RPMI7951 (cell line): ENCODE measurements at places on chromosomes 3 and 15.
A peak's percentile ranks its signal among the peaks of the same experiment; 100 is the strongest.

GRCh38 chr3:134371542-134372324 is 2.5 kb downstream of the AMOTL2 start:
- no peak for DNase-seq

DNA sequence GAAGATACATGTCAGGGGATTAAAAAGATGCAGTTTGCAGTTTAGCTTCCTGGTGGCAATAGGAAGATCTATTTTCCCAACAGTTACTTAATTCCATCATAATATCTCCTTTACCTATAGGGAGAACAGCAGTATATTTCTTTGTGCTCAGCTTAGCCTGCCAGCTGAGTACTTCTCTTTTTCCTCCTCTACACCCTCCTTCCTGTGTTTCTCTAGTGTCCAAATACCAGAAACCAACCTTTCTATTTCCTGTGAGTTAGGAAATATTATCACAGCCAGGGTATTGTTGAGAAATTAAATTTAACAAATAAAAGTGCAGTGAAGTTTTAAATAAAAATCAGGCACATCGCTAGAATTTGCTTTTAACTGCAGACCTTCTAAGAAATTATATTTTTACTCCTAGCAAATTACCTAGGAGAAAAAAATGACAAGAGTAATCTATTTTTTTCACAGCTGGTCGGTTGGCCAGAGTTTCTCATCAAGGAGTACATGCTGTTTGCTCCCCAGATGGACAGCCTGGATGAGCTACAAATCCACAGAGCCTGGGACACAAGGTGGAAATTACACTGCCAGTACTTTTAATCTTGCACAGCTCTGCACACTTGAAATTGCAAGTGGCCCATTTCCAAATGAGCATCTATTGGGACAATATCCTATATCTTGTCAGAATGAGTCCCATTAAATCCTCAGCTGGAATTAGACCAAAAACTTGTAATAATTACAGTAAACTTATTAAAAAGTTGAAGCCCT is 185.2 kb upstream of the CFAP20DC start:
- DNase-seq: no peak

DNA sequence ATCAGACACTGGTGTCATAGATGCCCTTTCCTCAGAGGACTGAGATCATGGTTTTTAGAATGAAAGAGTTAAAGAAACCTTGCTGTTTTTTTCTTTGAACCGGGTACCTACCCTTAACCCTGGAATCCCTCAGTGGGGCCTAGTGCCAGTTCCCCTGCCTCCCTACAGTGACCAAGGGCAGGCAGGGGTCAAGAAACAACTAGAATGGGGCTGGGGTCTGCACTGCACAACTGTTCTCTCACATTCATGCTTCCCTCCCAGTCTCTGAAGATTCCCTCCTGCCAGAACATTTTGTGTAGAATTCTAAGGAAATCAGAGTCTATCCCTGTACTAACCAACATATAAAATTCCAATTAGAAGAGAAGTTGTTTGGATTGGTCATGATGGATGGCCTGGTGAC is 47.9 kb downstream of the TGFBR2 start:
- no peak for DNase-seq

DNA sequence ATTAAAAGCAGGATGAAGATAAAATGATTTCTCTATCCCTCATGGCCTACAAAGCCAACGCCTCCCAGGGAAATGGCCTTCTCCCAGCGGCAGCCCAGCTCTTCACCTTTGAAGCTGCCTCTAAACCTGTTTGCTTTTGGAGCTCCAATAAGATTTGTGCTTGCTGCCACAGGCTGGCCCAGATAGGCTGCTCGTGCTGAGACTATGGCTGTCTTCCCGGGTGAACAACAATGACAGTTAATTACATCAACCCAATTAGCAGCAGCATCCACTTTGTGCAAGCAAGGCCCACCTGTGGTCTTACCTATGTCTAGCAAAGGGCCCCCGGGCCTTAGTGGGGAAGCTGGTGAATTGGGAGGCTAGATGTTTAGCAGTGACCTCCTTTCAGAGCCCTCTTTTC is 179.6 kb downstream of the P3H2 start:
- no peak for DNase-seq

- DNase-seq: peak; percentile 13
These were observed 32.4 kb downstream of the KLHL18 start for GRCh38 chr3:47315069-47315647.

DNA sequence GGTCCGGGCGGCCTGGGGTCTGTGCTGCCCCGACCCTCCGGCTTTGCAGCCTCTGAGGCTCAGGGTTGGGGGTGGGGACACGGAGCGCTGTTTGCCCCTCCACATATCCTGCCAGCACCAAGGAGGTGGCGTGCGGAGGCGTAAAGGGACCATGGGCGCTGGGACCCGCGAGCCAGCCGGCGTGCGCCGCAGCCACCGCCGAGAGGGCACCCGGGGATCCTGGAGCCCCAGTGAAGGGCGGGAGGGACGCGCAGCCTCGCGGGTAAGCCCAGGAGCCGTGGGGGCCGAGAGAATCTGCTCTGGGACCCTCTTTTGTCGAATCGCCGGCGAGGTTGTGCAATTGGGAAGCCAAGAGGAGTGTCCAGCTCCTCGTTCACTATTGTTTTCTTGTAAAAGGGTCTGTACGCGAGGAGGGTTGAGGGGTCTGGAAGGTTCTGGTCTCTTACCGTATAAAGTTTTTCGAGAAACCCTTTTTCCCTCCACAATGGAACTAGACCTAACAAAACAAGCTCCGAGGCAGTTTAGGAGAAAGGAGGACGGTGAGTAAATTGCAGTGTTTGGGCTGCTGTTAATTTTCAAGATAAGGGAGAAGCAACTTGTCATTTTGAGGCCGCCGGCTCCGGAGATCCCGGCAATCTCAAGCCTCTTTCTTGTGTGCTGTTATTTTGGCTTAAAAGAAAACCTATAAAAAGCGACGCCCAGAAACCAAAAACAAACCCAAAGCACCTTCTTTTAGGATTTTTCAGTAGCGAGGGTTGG is 29.9 kb upstream of the ST3GAL6 start:
- DNase-seq: peak; percentile 29

GRCh38 chr15:90232941-90233386 is 777 bp downstream of the CIB1 start:
- DNase-seq: no peak

DNA sequence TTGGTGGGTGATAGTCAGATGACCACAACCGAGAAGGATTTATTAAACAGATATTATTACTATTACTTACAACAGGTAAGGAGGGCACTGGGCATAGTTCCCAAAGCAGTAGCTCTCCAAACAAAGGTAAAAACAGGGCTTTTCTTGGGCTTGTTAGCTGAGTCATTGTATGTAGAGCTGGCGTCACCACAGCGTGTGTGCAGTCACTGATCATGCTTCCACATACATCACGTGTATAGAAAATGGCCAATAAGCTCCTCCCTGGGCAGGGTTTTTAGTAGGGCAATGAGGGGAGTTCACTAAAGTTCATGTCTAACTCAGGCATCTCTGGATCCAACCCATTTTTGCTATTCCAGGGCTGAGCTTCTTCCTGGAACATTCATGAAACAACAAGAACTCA is 5.8 kb upstream of the SAMMSON start:
- no peak for DNase-seq

- peak; percentile 35 for DNase-seq
These were observed 36.0 kb upstream of the ULK4 start for GRCh38 chr3:41997702-41998550.

DNA sequence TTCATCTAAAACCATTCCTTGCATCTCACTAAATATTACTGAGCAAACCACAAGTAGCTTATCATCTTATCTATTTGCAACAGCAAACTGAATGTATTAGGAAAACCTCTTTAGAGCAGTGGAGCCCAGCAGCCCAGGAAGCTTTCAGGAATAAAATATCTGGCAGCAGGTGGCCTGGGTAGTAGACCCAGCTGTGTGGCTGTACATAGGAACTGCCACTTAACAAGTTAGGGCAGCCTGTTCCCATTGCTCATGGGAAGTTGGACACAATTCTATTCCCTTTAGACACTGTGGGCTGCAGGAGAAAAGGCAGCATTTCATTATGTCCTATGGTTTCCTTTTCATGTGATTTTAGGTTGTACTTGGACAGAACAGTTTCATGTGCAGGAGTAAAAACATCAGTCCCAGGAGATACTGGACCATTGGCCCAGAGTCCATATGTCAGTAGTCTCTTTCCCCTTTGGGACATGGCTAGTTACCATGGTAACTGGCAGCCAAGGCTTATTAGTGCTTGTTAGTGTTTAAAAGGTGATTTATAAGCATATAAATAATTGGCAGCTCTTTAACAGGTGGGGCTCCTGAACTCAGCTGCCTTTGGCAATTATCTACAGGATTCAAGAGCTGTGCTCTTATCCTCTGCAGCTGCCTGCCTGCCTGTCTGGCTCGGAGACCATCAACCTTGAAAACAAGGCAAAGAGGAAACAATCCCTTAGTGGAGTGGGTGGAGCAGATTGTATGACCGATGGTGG is 28.9 kb upstream of the LSAMP start:
- no peak for DNase-seq

DNA sequence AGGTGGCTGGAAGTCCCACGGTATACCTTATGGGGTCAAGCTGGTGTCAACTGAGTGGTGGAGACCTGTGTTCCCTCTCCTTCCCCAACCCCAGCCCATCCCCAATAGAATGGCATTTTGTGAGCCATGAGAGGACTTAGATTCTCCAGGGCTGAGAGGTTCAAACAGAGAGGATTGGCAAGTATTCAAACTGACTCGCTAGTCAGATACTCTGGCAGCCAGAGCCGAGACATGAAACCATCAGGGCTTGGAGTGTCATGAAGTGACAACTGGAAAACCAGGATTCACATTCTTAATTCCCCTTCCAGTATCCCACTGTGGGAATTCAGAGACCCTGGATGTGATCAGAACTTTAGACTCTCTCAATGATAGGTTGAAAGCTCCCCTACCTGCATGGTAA is 159.4 kb upstream of the SNTN start:
- DNase-seq: no peak

DNA sequence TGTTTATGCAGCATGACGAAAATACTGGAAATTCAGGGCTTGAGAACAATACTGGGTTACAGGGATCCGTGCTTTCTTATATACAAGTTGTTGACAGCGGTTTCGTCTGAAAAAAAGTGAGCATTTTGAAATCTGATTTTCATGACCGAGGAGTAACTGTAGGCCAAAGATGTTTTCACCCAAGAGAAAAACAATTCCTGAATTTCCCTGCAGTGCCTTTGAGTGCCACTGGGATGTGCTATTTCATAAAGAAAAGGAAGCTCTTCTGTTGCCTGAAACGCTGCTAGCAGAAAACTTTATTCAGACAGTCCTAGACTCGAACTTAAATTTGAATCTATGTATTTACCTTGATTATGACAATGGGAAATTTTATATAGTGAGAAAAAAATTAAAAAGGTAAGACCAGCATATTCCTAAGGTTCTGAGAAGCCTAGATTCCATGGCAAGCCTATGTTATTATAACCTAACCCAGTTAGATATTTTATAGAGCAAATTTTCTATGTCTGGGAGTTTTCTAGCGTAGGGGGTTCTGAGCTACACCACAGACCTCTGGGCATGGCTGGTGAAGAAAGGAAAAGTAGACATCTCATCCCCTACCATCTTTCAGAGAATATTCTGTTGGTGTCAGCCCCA is 30.2 kb downstream of the KCNAB1 start:
- DNase-seq: peak; percentile 55

GRCh38 chr15:31247404-31247803 is 79.2 kb upstream of the KLF13 start:
- DNase-seq: no peak

GRCh38 chr15:57667171-57667849 is 39.2 kb upstream of the POLR2M start:
- peak; percentile 73 for DNase-seq

- DNase-seq: no peak
These were observed 14.2 kb downstream of the ZNF80 start for GRCh38 chr3:114223143-114223542.

GRCh38 chr3:66224220-66224619 is 3.4 kb downstream of the SLC25A26 start:
- DNase-seq: no peak

DNA sequence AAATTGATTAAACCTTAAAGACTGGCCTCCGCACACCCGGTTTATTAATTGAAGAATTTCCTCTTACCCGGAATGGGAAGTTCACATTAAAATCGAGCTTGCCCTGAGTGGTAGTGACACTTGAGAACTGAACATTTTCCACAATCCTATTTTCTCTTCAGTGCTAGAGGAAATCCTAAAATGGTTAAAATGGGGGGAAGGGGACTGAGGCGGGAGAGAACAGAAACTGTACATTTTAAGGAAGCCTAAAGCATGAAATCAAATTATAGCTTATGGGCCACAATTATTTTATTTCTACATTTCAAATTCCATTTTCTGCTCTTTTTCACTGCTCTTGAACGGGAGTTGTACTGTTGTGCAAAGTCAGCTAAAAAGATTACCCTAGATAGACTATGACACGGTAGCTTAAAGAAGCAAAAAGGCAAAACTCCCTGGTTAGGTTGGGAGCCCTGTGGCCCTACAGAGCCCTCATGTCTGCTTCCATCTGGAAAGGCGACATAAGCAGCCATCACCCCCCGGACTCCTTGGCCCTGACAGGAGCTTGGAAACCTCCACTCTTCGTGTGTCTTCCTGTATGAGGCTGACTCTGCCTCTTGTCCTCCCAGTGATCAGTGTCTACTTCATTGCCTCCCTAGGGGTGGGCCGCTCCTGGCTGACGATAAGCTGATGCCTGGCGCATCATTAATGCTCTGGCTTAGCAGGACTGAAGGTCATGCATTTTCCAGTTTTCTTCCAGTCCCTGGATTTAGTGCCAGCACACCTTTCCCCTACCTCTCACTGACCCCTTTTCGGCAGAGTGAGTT is 79.3 kb downstream of the EEFSEC start:
- DNase-seq: no peak

DNA sequence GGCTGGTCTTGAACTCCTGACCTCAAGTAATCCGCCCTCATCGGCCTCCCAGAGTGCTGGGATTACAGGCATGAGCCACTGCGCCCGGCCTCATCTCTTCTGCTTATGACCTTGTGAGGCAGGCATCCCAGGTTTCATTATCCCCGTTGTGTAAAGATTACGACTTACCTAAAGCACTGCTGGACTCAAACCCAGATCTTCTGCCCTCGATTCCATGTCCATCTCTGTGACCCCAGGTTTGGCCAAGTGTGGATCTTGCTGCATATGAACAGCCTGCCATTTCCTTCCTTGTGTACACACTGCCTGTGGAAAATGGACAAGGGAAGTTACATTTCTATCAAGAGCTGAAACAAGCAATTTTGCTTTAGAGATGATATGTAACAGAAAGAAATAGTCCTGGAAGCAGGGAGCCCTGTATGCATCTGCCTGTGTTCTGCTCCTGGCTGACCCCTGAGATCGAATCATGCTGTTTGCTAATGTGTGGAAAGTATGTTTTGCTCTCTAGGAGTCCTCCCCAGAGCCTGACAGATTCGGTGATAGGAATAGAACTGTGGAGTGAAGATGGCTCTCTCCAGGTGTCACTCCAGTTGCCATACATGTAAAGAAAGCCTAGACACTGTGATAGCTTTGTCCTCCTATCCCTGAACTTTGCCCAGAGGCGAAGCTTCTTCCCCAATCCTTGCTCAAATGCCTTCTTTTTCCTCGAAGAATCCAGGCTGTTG is 11.8 kb upstream of the LIPC start:
- no peak for DNase-seq

GRCh38 chr15:25670025-25670554 is 193.0 kb downstream of the ATP10A start:
- no peak for DNase-seq

GRCh38 chr3:131284302-131284701 is 97.3 kb upstream of the NUDT16 start:
- DNase-seq: no peak

GRCh38 chr3:17817545-17817944 is 75.1 kb upstream of the TBC1D5 start:
- DNase-seq: no peak

- no peak for DNase-seq
These were observed 170.0 kb downstream of the SEMA6D start for GRCh38 chr15:47887241-47887800.
